ENCODE measurements at places on chromosomes 7 and 10. TPM values are rescaled to one million over a fixed set of nuclear protein-coding genes. Genes with fewer than 3 reads are reported as not detected.

The H2BK1 gene
- total RNA-seq: not detected

The CACNA2D1 gene
- 3.8 TPM for total RNA-seq

The PTPN20 gene
- 3.1 TPM for total RNA-seq

The POLR2J2 gene
- 0.21 TPM for total RNA-seq

The CABCOCO1 gene
- 0.40 TPM for total RNA-seq

The NFKB2 gene
- total RNA-seq: 59.6 TPM

The OR6B1 gene
- total RNA-seq: not detected

The NCOA4 gene
- 91.5 TPM for total RNA-seq

The PTPRN2 gene
- 0.93 TPM for total RNA-seq
